ENCODE measurements at places on chromosomes 1 and 21.
A peak's percentile ranks its signal among the peaks of the same experiment; 100 is the strongest.

DNA sequence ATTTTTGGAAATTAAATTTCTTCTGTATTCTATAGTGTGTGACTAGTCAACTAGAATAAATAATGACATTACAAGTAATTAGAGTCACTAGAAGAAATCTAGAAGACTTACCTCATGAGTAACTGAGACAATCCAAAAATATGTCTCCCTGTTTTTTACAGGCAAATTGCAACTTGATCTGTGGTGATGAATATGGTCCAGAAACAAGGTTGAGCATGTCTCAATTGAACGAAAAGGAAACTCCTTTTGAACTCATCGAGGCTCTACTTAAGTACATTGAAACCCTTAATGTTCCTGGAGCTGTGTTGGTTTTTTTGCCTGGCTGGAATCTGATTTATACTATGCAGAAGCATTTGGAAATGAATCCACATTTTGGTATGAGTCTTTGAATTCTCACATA lies 36.7 kb downstream of the DHX9 start:
- no peak for DNase-seq

GRCh38 chr1:145908653-145909052 lies 1.2 kb downstream of the ITGA10 start:
- no peak for DNase-seq

- no peak for DNase-seq
Measured at GRCh38 chr1:164702216-164702615, 143.2 kb downstream of the PBX1 start.

DNA sequence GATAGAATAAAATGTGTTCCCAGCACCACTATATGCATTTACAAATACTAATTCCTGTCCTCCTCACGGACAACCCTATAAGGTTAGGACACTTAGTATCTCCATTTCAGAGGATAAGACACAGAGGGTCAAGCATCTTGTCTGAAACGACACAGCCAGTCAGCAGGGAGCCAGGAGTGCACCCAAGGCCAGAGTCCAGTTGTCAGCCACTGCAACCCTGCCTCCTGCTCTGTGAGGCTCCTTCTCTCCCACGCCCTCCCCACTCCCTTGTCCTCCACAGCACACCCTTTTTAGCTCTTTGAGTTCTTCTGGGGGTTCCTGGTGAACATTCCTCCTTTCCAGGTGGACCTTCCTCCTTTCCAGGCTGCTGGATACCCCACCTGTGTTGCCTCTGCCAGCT lies 119.0 kb upstream of the TNR start:
- DNase-seq: no peak

- no peak for DNase-seq
Measured at GRCh38 chr1:22646384-22646783, 3.0 kb downstream of the C1QC start.

- DNase-seq: no peak
Measured at GRCh38 chr1:56432166-56432971, 147.0 kb downstream of the PLPP3 start.

DNA sequence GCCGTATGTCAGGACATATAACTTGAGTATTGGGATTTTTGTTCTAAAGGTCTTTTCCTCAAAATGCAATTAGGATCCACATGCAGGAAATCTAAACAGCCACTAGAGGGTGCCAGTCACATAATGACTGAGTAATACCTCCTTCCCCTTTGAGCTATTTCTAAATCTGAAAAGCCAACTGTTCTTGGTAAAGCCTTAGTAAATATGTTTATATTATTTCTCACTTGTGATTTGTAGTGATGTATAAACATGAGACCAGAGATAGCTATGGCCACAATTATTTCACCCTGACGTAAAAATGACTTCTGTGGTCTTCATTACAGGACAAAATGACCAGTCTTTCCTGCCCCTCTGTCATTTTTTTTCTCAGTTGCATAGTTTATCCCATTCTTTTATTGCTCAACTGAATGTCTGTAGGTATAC lies 41.0 kb upstream of the DR1 start:
- peak; percentile 70 for DNase-seq

DNA sequence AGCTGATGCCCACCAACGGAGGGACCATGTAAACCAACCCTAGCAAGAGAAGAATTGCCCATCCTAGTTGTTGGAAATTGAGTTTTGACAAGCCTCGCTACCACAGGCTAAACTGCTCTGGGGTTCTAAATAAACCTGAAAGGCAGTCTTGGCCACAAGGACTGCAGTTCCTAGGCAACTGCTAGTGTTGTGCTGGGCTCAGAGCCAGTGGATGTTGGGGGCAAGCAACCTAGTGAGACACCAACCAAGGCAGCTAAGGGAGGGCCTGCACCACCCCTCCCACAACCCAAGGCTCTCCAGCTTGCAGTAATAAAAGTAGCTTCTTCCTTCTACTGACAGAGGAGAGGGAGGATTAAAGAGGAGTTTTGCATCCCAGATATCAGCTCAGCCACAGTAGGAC lies 102.4 kb upstream of the PKN2 start:
- DNase-seq: no peak

- DNase-seq: no peak
Measured at GRCh38 chr1:156498432-156499193, 2.0 kb downstream of the MEF2D start.

DNA sequence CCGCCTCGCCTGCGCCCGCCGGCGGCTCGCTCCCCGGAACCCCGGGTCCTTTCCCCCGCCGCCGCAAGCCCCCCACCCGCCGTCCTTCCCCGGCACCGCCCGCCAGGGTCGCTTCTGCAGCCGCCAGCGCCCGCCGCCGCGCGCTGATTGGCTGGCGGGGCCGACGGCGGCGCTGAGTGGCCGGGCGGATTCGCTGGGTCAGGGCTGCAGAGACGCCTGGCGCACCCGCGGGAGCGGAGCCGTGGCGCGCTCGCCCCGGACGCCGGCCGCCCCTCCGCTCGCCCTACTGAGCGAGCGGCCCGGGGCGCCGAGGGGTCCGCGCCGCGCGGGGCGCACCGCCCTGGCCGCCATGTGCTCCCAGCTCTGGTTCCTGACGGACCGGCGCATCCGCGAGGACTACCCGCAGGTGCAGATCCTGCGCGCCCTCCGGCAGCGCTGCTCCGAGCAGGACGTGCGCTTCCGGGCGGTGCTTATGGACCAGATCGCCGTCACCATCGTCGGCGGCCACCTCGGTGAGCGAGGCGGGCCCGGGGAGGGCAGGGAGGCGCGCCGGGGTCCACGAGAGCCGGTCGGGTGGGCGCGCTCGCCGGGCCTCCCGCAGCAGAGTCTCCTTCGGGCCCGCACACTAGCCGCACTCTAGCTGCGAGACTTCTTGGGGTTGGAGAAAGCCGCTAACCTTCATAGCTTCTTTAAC lies at the start of gene RIMKLA:
Gene RIMKLA, plus strand, starts transcription at position 207 of the 694 bp plus-strand sequence. Its CDS starts 143 bp downstream, at position 350.
- DNase-seq: no peak

DNA sequence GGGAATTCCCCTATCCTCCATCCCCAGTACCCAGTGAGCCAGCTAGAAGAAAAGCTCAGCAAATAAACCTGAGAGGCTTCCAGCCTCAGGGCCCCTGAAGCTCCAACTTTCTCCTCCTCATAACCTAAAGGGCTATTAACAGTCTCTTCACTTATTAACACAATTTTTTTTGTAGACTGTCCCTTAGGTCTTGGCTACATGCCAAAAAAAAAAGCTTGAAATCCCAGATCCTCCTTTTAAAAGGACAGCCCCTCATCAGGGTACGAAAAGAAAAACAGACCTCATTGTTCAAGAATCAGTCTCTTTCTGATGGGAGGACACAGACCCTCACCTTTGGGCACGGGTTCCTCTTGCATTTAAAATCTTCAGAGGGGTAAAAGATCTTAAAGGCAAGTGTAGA lies 72.8 kb upstream of the CD1D start:
- no peak for DNase-seq

- DNase-seq: no peak
Measured at GRCh38 chr1:18819986-18820790, 39.3 kb downstream of the TAS1R2 start.

DNA sequence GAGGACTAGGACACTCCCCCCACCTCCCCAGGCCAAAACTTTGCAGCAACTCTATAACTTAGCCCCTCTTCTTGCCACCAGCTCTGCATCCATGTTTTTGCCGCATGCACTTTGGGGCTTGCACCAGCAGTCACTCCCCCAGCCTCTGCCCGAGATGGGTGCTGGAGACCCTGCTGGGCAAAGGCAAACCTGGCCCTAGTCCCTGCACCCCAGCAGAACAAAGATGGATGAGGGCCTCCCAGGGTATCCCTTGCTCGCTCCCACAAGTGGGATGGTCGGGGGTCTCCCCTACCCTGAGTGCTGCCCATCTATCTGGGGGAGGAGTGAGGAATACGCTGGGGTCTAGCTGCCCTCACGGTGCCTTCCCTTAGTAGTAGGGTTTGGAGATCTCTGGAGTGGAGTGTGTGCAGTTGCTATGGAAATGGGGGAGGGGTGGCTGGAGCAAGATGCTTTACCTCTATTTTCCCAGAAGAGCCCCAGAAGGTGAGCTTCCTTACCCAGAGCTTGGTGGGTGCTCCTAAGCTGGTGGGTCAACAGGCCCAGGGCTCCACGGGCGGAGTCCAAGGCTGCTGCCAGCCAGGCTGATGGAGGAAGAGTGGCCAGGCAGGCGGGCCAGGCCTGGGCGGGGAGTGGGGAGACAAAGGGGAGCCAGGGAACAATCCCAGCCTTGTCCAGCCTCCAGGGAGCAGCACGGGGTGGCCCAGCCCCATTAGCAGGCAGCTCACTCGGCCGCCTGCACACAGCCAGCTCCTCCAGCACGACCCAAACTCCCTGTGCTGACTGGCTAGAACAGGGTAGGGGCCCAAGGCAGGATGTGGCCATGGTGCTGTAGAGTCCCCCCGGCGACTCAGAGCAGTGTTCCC lies at the start of gene PAQR6:
Gene PAQR6, minus strand, starts transcription at position 597 of the 863 bp plus-strand sequence. CDS start 1,325 bp downstream, outside the sequence.
- no peak for DNase-seq
